ENCODE measurements at places on chromosomes 3 and 15.

DNA sequence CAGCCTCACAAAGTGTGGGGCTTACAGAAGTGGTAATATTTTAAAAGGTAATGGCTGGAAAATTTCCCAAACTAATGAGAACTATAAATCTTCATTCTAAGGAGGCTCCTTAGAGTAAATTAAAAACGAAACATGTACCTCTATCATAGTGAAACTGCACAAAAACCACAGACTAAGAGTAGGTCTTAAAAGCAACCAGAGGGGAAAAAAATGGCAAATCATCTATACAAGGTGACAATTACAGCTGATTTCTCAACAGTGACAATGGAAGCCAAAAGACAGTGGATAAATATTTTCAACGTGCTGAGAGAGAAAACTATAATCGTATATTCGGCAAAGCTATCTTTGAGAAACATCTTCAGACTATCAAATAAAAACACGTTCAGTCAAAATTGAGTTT, 20.6 kb downstream of the HEG1 start:
- DNase-seq = no peak

DNA sequence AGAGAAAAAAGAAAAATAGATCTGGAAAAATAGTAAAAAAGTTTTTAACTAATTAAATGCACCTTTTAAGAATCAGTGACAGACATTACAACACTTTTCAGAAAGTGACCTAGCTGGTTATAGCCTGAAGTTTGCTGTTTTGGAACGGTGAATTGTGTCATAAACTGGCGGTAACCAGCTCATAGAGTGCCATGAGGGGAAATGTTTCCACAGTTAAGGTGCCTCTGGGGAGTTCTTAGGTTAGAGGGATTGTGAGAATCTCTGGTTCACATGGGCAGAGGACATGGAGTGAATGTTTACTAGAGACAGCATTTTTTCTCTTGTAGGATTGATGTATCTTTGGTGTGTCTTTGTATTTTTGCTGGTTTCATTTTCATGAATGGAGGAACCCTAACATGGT, 2.8 kb downstream of the TBC1D23 start:
- no peak for DNase-seq

- DNase-seq = no peak
Observed at GRCh38 chr3:198030125-198030524, 70.1 kb downstream of the LMLN start.

- no peak for DNase-seq
Observed at GRCh38 chr3:195160257-195160898, 110.6 kb downstream of the XXYLT1 start.

DNA sequence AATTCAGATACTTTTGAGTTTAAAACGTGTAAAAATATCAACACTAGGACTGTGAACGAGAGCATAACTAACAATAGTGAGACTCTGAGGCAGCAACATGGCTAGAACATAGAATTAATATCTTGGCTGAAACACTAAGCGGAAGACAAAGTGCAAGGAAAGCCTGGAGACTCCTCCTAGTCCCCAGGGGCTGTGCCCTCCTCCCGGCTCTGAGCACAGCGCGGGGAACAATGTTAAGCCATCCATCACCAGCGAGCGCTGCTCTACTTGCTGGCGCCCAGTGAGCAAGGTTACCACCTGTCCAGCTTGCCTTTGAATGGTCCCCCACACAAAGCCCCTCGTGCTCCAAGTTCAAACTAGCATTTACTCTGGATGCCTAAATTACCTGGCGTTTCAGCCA, 436.9 kb downstream of the FOXP1 start:
- DNase-seq = no peak

GRCh38 chr3:177295116-177295515, 97.8 kb upstream of the TBL1XR1 start:
- DNase-seq = no peak

DNA sequence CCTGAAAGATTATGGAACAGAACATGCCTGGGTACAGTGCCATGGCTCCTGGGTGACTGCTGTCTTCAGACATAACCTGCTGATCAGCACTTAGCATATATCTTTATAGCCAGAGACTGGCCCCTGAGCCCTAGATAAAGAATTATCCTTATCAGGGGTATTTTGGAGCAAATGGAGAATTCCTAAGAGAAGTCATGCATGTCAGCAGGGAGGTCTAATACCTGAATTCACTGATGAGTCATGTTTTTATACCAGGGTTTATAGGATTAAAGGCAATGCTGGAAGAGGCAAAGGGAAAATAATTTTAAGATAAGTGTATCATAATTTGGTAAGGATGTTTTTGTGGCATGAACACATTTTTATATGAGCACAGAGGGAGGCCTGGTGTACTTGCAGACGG, 159.8 kb downstream of the ADAMTSL3 start:
- no peak for DNase-seq

DNA sequence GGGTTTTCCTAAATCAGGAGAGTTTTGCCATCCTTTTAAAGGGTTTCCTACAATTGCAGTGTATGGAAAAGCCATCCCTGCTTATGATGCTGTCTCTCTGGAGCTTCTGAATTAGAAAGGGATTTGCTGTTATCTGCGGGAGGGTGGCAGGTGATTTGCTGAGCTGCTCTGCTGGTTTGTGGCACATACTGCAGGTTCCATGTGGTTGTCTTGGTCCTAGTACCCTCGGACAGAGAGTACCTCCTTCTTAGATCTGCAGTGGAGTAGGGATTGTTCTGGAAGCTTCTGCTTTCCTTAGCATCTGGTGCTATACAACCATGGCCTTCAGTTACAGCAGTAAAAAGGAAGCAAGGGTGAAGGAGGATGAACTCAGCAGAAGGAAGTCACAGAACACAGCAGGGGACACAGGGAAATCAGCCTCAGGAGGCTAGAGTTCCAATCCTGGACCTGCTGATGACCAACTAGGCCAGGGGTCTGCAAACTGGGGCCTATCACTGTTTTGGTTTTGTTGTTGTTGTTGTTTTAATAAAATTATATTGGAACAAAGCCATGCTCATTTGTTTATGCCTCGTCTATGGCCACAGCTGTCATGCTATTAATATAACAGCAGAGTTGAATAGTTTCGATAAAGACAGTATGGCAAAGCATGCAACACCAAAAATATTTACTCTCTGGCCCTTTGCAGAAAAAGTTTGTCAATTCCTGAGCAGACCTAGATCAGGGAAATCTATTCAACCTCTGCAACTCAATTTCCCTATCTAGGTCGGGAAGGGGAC, 39.5 kb downstream of the STARD5 start:
- DNase-seq = no peak

DNA sequence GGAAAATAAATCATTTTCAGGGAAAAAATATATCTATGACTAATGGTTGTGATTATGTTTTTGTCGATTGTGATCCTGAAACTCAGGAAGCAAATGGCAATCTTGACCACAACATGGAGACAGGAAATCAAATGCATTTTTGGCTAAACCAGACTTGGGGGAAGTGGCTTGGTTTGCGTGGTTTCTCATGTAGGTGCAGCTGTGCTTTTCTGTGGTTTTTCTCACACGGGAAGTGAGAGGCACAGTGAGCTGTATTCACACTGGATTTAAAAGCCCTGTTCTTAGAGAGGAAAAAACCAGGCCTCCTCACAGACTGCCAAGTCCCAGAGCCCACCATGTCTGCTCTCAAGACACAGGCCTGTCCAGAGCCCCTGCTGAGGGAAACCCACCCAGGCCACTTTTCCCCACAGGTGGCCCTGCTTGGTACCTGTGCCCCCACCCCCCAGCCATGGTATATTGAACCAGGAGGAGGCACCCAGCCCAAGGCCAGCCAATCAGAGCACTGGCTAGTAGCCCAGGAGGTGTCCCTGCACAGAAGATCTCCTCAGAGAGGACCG, 46.1 kb downstream of the BTD start:
- DNase-seq = peak; percentile 47

- no peak for DNase-seq
Observed at GRCh38 chr3:69665026-69665737, 74.1 kb upstream of the MITF start.

GRCh38 chr3:25863011-25863415, 73.1 kb downstream of the OXSM start:
- no peak for DNase-seq

Measured in GM12891 (cell line).